Heart left ventricle (tissue), 16 donors: ENCODE measurements at places on chromosomes 2 and 18. TPM values are rescaled to one million over a fixed set of nuclear protein-coding genes. Genes with fewer than 3 reads are reported as not detected.

- no peak for DNase-seq
Observed at GRCh38 chr18:35473562-35473961, 24.2 kb downstream of the INO80C start.

RBFA gene
- 15.9 TPM for total RNA-seq

DSC2 gene
- total RNA-seq, result 37.2 TPM

DNA sequence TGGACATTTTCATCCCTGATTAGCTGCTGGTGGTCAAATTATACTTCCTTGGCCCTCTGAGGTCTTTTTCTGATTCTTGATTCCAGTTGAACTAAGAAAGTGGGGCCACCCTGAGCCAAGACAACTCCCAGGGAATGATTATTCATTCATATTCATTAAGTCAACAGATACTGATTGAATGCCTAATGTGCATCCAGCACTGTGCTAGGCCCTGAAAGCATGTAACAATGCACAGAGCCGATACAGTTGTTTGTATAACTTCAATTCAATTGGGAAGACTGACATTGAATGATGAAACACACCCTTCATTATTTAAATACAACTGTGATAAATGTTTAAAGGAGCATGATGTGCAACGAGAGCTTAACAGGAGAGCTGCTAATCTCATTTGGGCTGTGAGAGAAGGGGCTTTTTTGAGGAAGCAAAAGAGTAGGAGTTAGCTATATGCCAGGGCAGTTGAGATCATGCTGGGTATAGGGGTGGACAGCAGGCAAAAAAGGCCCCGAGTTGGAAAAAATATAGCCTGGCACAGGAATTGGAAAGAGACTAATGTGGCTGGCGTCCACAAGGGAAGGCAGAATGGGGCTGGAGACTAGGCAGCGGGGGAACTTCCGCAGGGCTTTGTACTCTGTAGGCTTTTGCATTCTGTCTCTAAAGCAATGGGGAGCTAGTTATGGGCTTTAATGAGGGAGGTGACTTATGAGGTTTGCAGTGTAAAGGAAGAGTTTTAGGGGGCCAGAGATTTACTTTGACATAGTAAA lies 57.2 kb upstream of the ACVR1 start:
- DNase-seq, result no peak

DNA sequence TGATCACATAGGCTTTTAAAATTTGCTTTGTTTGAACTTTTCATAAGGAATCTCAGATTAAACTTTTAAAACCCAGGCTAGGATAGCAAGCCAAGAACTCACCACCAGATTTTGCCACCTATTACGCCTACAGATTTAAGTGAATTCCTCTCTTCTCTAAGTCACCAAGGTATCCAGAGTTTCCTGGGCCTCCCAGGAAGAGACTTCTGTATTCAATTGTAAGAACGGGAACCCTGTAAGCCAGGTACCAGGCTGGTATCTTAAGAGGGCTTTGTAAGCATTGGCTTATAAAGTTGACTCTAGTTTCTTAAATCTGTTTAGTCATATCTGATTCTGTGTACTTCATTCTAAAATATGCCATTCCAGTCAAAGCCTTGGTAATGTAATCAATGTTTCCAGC lies 285.1 kb downstream of the MBD5 start:
- no peak for DNase-seq

DNA sequence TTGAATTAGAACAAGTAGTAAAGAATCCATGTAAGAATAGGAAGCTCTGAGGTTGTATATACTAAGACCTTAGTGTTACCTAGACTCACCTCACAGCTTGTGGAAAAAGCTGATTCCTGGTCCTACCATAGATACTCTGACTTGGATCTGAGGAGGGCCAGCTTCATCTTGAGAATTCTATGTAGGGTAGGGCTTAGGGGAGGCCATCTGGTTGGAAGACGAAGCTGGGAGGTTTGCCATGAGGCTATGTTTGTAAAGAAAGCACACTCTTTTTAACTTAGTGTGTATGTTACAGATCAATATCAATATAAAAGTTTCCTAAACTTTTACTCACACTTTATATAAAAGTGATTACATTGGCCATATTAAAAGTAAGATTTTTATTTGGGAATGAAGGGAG lies 77.1 kb upstream of the GALNT5 start:
- DNase-seq, result no peak

DNA sequence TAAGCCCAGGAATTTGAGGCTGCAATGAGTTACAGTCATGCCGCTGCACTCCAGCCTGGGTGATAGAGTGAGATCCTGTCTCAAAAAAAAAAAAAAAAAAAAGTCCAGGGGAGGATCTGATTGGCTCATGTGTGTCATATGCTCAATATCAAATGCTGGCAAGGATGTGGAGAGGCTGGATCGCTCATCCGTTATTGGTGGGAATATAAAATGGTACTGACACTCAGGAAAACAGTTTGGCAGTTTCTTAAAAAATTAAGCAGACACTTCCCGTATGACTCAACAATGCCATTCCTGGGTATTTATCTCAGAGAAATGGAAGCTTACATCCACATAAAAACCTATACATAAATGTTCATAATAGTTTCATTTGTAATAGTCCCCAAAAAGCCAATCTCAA lies 68.9 kb downstream of the MEX3C start:
- no peak for DNase-seq

DNA sequence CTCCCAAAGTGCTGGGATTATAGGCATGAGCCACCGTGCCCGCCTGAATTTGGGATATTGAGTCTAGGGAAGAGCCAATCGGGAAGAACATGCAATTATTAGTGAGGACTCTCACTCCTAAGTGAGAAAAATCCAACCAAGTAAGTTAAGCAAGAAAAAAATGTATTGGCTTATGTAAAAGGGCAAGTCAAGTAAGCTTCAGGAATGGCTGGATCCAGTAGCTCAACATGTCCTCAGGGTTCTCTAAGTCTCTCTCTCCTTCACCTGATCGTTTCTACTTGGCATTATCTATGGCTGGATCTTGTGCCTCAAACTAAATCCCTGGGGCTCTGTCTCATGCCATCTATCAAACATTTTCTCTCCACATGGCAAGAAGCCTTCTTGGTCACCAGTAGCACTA lies 16.1 kb upstream of the CIB4 start:
- no peak for DNase-seq

GPR75 gene
- total RNA-seq, result 2.2 TPM

DIPK1C gene
- total RNA-seq, result 3.1 TPM

KCNG2 gene
- total RNA-seq, result not detected

DNA sequence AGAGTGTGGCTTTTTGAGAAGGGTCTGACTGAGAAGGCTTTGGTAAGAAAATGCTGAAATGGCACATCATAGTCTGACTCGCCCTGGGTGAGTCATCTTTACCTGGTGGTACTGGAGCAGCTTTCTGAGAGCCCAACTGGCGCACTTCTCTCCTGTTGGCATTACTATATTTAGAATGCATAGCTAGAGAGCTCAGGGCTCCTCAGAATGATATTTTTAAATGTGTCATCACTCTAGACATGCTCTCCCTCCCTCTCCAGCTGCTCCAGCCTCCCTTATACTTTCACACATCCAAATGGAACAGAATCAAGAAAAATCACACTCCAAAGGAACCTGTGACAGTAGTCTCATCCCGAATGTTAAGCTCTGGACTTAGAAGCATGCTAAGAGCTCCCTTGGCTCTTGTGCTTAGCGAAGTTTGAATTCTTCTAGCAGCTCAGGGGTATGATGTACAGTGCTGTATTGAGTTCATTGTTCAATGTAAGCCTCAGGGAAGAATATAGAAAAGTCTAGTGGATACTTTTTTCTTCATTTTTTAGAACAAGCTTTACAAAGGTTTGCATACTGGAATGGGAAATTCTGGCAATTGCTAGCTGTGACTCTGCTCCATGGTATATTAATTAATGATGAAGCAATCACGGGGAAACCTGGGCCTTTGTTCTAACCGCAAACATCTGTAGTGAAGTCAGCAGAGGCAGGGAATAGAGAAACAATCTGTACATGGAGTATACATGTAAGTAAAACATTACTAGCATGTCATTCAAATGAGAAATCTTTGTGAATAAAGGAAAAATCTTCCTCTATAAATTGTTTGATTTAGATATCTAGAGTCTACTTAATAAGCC lies 751.2 kb upstream of the NRXN1 start:
- DNase-seq, result peak; percentile 30

DNA sequence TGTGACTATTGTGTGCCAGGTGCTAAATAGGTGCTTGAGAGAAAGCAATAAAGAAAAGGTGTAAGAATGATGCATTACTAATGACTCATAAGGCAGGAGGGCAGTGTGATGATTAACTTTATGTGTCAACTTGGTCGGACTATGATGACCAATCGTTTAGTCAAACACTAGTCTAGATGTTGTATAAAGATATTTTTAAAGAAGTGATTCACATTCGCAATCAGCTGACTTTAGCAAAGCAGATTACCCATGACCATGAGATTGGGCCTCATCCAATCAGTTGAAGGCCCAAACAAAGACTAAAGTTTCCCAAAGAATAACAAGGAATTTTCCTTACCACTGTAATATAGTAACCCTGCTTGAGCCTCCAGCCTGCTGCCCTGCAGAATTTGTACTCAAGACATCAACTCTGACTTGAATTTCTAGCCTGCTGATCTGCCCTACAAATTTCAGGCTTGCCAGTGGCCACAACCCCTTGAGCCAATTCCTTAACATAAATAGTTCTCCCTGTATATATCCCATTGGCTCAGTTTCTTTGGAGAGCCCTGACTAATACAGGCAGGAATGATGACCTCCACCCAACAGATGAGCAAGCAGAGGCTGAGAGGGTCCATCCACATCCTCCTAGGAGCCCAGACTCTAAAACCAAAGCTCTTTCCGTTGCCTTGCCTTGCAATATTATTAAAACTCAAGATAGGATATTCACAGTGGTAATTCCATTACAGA lies 132.6 kb downstream of the ACTR3 start:
- no peak for DNase-seq

DNA sequence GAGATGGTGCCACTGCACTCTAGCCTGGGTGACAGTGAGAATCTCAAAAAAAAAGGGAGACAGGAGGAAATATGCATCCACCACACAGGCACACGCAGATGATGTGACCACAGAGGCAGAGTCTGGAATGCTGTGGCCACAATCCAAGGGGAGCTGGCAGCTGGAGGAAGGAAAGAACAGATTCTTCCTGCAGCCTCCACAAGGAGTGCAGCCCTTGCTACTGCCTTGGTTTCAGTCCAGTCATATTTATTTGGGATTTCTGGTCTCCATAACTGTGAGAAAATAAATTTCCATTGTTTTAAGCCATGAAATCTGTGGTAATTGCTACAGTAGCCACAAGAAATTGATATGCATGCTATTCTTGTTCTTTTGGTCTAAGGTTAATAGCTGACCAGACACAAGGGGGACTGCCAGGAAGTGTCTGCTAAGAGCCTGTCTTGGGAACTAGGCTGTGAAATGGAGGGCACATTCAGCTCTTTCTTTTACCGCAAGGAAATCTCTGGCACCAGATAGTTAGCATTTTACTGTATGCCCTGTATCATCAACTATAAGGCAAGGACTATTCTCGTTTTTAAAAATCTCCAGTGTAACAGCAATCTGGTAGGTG lies 133.1 kb upstream of the SEC11C start:
- DNase-seq, result no peak

GRCh38 chr18:58606236-58606635 lies 22.7 kb downstream of the ALPK2 start:
- no peak for DNase-seq

- no peak for DNase-seq
Observed at GRCh38 chr2:69180974-69181373, 168.0 kb downstream of the ANTXR1 start.

PCARE gene
- 0.87 TPM for total RNA-seq
